ENCODE measurements at places on chromosomes 11 and 22. TPM values are rescaled to one million over a fixed set of nuclear protein-coding genes. Genes with fewer than 3 reads are reported as not detected.

GRCh38 chr11:85109141-85109540, 518.0 kb downstream of the DLG2 start:
- DNase-seq, result no peak

- DNase-seq, result no peak
Measured at GRCh38 chr11:73308961-73309919, 1.2 kb downstream of the ARHGEF17 start.

GRCh38 chr11:130489716-130490115, 41.3 kb downstream of the ADAMTS15 start:
- no peak for DNase-seq

Gene NECTIN1
- total RNA-seq, result 9.0 TPM

Gene SLC22A12
- not detected for total RNA-seq

Gene MYBPC3
- not detected for total RNA-seq

DNA sequence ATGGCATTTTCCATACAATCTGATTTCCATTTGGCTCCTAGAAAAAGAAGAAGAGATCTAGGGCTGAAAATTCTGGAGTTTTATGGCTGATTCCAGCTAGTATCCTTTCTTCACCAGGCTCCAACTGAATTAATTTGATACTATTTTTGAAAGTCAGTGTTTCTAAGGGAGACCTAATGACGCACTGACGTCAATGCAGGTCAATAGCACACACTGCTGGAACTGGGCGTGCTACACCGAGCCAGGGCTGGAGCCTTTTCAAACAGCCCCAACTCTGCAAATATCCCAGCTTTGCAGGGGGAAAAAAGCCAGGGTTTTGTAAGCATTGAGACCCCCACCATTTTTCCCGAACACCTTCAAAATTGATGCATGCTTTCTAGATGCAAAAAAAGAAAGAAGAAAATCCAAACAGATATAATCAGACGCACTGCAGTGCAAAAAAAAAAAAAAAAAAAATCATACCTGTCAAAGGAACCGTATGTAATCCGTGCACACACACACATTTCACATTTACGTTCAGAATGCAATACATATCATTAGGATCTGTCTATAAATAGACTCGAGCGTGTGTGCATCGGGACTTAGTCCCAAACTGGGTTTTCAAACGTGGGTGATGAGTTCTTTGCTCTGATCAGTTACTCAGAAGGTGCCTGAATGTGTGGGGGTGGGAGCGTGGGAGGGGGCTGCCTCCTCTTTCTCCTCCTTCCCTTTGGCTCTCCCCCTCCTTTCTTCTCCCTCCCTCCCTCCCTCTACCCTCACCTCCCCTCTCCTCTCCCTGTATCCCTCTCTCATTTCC, 124.5 kb upstream of the HSD17B12 start:
- no peak for DNase-seq

Gene ACR
- total RNA-seq, result not detected

Gene MSANTD4
- 15.7 TPM for total RNA-seq

DNA sequence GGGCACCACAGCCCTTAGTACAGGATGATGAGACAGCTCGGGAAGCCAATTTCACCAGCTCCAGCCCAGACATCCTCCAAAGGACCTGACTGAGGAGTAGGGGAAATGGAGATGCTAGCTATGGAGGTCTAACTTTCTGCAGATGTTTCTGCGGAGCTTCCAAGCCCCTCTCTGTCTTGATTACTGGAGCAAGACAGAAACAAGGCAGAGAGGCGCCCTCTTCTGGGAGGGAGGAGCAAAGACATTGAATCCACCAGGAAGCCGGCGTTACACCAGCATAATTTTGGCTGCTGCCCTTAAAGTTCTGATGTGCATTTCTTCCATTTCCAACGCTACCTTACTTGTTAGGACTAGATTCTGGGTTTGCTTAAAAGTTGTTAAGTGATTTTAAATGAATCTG, 107.3 kb upstream of the HSD17B12 start:
- DNase-seq, result no peak

DNA sequence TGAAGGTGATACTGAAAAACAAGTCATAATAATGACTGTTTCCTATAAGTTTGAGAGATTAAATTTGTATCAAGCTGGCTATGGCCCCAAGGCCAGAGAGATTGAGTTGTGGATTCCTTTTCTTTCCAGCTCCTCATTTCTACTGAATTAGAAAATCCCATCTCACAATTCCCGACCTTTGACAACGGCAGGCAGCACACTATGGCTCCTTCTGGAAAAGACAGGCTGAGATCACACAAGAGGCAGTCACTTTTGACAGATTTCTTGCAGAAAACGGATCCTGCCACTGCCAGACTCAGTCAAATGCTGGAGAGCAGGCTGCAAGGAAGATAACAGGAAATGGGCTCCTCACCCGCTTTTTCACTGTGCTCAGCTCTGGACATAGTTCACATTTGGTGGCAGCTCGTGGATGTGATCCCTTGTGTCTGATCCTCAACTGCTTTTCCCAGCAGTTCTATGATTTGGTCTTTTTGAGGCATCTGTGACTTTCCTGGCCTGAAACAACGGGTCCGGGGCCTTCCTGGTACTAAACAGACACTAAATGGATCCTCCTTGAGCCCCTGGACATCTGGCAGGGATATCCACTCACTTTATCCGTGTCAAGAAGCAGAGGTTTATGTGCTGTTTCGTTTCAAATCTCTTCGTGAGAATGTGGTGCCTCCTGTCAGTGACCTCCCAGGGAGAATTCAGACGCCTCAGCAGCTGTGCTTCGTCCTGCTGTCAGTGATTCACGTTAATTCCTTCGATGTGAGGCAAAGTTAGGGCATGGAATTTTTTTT, 26.1 kb upstream of the RTL6 start:
- no peak for DNase-seq

- peak; percentile 76 for DNase-seq
Measured at GRCh38 chr22:37623075-37624016, 14.7 kb downstream of the GGA1 start.

- DNase-seq, result no peak
Measured at GRCh38 chr22:39527481-39527961, 5.0 kb downstream of the RPS19BP1 start.
